ENCODE measurements at places on chromosomes 7 and 10. TPM values are rescaled to one million over a fixed set of nuclear protein-coding genes. Genes with fewer than 3 reads are reported as not detected.

Gene EPO
- not detected for total RNA-seq

Gene LRRC18
- not detected for total RNA-seq

Gene MCMBP
- total RNA-seq, result 76.9 TPM

Gene C7orf33
- not detected for total RNA-seq

Gene ACTL6B
- not detected for total RNA-seq

Gene TSPAN13
- total RNA-seq, result 0.35 TPM

Gene SMKR1
- 1.2 TPM for total RNA-seq

Gene NEURL1
- total RNA-seq, result 1.6 TPM

Gene CRCP
- total RNA-seq, result 18.5 TPM

Gene CFAP70
- total RNA-seq, result 0.20 TPM

Gene VIPR2
- 1.7 TPM for total RNA-seq

Gene ARHGEF5
- 17.6 TPM for total RNA-seq

Gene AQP1
- 0.25 TPM for total RNA-seq

Gene ZNF804B
- not detected for total RNA-seq

Gene SPDYE8
- total RNA-seq, result not detected

Gene MYL10
- not detected for total RNA-seq

Gene TAS2R41
- not detected for total RNA-seq

Gene FAM200A
- 3.8 TPM for total RNA-seq

Gene SLC26A5
- not detected for total RNA-seq

Gene SPAM1
- not detected for total RNA-seq

Gene MALRD1
- not detected for total RNA-seq

Gene TMEM176A
- not detected for total RNA-seq

Gene NME8
- total RNA-seq, result not detected

Gene SPDYE2B
- not detected for total RNA-seq

Gene GPR158
- total RNA-seq, result not detected

Gene CROT
- 6.0 TPM for total RNA-seq

Gene SDK1
- 1.3 TPM for total RNA-seq

Gene PTPN20
- 1.3 TPM for total RNA-seq

Gene PLAC9
- total RNA-seq, result not detected

Gene UNCX
- total RNA-seq, result not detected

Gene PPP1R3C
- 0.07 TPM for total RNA-seq

Gene UCN3
- total RNA-seq, result not detected

Gene ZNF425
- total RNA-seq, result 0.57 TPM

Gene C10orf62
- total RNA-seq, result not detected

Gene HKDC1
- 1.6 TPM for total RNA-seq

Gene SAP25
- 13.7 TPM for total RNA-seq

Gene NUP42
- total RNA-seq, result 17.0 TPM

Gene SPDYE2
- total RNA-seq, result not detected

Gene ZNF789
- total RNA-seq, result 8.0 TPM

Gene WDFY4
- total RNA-seq, result 0.29 TPM

Gene NODAL
- total RNA-seq, result not detected

Gene TCAF2
- 29.2 TPM for total RNA-seq

Data from activated naive CD4-positive, alpha-beta T cell treated with anti-CD3 and anti-CD28 coated beads for 36 hours (primary cell).